Stimulated activated CD4-positive, alpha-beta T cell treated with anti-CD3 and anti-CD28 coated beads, TNF-alpha, amount 100 ng/mL, for 4 hours (primary cell): ENCODE measurements at places on chromosomes 16 and 17.

GRCh38 chr17:66939461-66940114 is 24.9 kb upstream of the CACNG4 start:
- no peak for DNase-seq

DNA sequence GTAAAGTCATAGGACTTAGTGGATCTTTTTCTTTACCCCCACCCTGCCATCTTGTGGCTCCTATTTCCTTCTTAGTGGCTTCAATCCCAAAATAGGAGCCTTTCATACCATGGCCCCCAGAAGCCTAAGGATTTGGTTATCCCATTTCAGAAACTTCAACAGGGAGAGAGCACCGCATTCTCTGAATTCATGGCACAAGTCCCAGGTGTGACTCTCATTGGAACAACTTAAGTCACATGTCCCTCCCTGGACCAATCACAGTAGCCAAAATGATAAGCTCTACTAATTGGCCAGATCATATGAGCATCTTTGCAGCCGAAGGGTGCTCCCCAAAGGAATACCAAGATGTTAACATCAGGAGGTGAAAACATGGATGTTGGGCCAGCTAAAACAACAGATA is 43.2 kb downstream of the AXIN2 start:
- DNase-seq: no peak

DNA sequence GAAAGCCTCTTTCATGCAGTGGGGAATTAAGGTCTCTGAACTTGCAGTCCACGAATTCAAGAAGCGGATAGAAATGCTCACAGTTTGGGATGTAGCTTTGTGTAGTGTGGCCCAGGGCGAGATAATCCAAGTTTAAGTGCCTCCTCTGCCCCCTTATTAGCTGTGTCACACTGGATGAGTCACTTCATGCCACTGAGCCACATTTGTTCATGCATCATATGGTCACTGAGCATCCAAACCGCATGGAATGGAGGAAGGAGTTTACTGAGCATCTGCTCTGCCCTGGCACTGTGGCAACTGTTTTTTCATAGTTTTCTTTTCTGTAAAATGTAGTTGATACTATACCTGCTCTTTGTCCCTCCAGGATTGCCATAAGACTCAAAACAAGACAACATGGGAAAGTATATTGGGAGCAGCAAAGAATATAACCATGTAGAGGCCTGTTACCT is 15.1 kb upstream of the DHX8 start:
- no peak for DNase-seq

DNA sequence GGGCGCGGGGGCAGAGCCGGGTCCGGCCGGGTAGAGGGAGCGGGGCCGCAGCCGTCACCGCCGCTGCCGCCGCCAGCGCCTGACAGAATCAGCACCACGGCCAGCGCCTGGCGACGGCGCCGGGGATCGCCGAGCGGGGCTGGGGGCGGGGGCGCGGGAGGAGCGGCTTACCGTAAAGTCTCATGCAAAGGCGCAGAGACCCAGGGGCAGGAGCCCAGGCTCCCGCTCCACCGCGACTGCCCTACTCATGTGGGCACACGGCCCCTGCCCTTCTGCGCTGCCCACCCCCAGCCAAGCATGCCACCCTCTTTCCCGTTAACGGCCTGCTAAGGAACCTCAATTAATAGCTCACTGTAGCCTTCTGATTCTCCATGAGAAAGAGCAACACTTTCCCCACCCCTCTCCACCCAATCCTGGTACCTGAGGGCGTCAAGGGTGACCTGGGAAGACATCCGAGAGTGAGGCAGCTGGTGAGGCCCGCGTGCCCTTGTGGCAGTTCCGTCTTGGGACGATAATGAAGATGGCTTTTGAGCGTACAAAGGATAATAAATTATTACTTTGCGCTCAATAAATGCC is at the start of gene SEZ6:
SEZ6 (minus strand) TSS at position 98 of the 576 bp plus-strand sequence. CDS start 164 bp downstream, outside the sequence.
- peak; percentile 27 for DNase-seq

DNA sequence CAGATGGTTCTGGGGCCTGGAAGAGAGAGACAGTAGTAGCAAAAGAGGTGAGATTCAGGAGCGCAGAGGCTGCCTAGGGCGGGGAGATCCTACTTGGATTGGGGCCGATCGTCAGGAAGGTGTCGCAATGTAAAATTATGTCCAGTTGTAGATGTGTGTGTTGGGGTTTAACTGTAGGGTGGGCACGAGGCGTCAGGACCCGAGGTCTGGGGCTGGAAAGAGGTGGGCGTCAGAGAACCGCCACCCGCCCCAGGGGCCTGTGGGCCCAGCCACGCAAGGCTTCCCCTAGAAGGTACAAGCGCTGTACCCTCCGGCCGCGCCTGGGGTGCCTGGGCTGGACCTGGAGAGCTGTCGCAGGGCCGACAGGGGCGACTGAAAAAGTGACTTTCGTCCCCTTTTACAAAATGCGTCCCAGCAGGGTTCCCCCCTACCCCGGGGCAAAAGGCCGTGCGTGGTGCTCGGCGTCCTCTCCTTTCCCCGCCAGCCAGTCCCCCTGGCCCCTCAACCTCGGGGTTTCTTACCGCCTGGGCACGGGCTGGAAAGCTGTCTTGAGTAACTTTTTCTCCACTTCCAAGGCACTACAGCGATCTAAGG is 2.8 kb downstream of the IRX3 start:
- DNase-seq: no peak
